Natural killer cell (primary cell): ENCODE measurements at places on chromosomes 16 and 17. TPM values are rescaled to one million over a fixed set of nuclear protein-coding genes. Genes with fewer than 3 reads are reported as not detected.
A peak's percentile ranks its signal among the peaks of the same experiment; 100 is the strongest.

The SLC47A1 gene
- total RNA-seq: 0.45 TPM

The SLC46A1 gene
- total RNA-seq: 0.84 TPM

The CHST4 gene
- total RNA-seq: not detected

The FMNL1 gene
- total RNA-seq: 836 TPM

The GRAP gene
- 11.3 TPM for total RNA-seq

The NSRP1 gene
- 33.7 TPM for total RNA-seq

The OR4D1 gene
- 1.0 TPM for total RNA-seq

The CACNG3 gene
- total RNA-seq: not detected

The ITGAD gene
- total RNA-seq: 2.9 TPM

The NGFR gene
- total RNA-seq: 1.2 TPM

The FSCN2 gene
- total RNA-seq: 1.0 TPM

The IGFBP4 gene
- total RNA-seq: 8.1 TPM

DNA sequence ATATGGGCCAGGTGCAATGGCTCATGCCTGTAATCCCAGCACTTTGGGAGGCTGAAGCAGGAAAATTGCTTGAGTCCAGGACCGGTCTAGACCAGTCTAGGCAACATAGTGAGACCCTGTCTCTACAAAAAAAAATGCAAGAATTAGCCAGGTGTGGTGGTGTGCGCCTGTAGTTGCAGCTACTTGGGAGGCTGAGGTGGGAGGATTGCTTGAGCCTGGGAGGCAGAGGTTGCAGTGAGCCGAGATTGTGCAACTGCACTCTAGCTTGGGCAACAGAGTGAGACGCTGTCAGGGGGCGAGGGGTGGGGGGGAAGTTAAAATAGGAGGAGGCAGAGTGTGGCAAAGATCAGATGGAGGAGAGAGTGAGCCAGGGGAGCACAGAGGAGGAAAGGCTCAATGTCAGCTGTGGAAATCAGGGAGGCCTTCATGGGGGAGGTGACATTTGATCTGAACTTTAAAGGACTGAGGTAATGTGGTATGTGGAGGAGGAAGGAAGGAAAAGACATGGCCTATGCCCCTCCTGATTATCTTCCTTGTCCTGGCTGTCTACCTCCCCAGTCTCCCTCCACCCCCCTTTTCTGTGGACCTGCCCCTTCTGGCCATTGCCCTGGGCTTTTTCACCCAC lies 4.7 kb upstream of the GOT2 start:
- no peaks in the 10 kb centered on the region for H3K36me3 ChIP-seq
- H3K27me3 ChIP-seq: no peaks in the 10 kb centered on the region
- no peak overlapping the region for H3K27ac ChIP-seq
- H3K4me3 ChIP-seq: no peak overlapping the region
- DNase-seq: no peak

DNA sequence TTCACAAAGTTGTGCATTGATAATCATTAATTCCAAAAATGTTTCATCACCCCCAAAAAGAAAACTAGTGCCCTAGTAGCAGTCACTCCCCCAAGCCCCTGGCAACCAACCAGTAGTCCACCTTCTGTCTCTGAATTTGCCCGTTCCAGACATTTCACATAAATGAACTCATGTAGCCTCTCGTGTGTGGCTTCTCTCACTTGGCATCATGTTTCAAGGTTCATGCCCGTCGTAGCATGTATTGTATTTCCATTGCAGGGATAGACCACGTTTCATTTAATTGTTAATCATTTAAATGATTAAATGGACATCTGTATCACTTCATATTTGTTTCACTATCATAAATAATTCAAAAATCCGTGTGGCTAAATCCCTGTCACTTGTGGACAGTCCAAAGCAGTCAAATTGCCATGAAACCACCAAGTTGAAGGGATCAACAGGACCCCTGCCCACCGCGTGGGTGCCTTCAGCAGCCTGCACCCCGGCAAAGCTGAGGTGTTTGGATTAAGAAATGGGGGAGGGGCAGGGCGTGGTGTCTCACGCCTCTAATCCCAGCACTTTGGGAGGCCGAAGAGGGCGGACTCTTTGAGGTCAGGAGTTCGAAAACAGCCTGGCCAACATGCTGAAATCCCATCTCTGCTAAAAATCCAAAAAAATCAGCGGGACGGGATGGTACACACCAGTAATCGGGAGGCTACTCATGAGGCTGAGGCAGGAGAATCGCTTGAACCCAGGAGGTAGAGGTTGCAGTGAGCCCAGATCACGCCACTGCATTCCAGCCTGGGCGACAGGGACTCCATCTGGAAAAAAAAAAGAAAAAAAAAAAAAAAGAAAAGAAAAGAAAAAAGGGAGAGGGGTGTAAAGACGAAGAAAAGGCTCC lies 8.7 kb upstream of the FLYWCH2 start:
- H3K27me3 ChIP-seq: no peaks in the 10 kb centered on the region
- peaks cover 10% of the 10 kb centered on the region for H3K4me1 ChIP-seq
- H3K36me3 ChIP-seq: no peaks in the 10 kb centered on the region
- no peak overlapping the region for H3K4me3 ChIP-seq
- H3K27ac ChIP-seq: no peak overlapping the region

- H3K4me3 ChIP-seq: no peak overlapping the region
- peaks cover 34% of the 10 kb centered on the region for H3K4me1 ChIP-seq
- H3K27me3 ChIP-seq: no peaks in the 10 kb centered on the region
- no peak overlapping the region for H3K27ac ChIP-seq
- H3K36me3 ChIP-seq: peaks cover 37% of the 10 kb centered on the region
These were observed 37.4 kb upstream of the IL21R start for GRCh38 chr16:27364493-27365141.

- peak; percentile 79 for DNase-seq
- H3K27me3 ChIP-seq: no peaks in the 10 kb centered on the region
- no peaks in the 10 kb centered on the region for H3K36me3 ChIP-seq
- peaks cover 36% of the 10 kb centered on the region for H3K4me1 ChIP-seq
These were observed 31.7 kb downstream of the SOCS1 start for GRCh38 chr16:11224096-11224893.

- no peak for DNase-seq
- peaks cover 3% of the 10 kb centered on the region for H3K4me1 ChIP-seq
- H3K27ac ChIP-seq: no peak overlapping the region
- H3K36me3 ChIP-seq: peaks cover 91% of the 10 kb centered on the region
- no peaks in the 10 kb centered on the region for H3K27me3 ChIP-seq
These were observed 43.5 kb downstream of the MARF1 start for GRCh38 chr16:15599303-15600070.

GRCh38 chr17:65530523-65531255 lies 30.8 kb downstream of the AXIN2 start:
- H3K36me3 ChIP-seq: no peaks in the 10 kb centered on the region
- H3K4me3 ChIP-seq: no peak overlapping the region
- H3K27me3 ChIP-seq: no peaks in the 10 kb centered on the region
- H3K27ac ChIP-seq: no peak overlapping the region
- no peak for DNase-seq

DNA sequence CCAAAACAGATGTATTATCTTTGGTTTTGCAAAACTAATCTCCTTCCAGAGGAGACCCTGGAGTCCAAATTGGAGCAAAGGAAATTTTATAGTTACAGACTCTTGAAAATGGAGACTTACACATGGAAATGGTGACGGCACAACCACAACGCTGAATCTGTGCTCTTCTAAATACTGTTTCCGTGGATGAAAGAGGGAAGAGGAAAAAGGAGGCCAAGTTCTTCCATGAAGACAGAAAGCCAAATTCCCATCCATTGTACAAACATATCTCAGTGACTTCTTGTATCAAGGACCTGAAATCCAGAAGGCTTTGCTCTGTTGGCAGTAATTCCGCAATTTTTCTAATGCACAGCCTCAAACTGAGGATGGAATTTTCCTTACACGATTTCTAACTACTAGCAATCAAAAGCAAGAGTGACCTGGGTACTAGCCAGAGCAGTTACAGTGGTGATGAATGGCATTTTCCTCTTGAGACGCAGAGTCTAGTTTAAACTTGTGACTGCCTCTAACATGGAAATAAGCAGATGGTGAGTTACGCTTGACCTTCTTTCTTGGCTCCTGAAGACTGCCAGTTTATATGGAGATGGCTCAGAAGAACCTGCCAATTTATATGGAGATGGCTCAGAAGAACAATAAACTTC lies 38.5 kb downstream of the VPS53 start:
- no peak overlapping the region for H3K27ac ChIP-seq
- peaks cover 14% of the 10 kb centered on the region for H3K36me3 ChIP-seq
- H3K27me3 ChIP-seq: no peaks in the 10 kb centered on the region
- no peak overlapping the region for H3K4me3 ChIP-seq
- no peak for DNase-seq

GRCh38 chr16:31529937-31530312 lies 2.2 kb downstream of the AHSP start:
- H3K27ac ChIP-seq: no peak overlapping the region
- H3K4me3 ChIP-seq: no peak overlapping the region
- peaks cover 2% of the 10 kb centered on the region for H3K4me1 ChIP-seq

DNA sequence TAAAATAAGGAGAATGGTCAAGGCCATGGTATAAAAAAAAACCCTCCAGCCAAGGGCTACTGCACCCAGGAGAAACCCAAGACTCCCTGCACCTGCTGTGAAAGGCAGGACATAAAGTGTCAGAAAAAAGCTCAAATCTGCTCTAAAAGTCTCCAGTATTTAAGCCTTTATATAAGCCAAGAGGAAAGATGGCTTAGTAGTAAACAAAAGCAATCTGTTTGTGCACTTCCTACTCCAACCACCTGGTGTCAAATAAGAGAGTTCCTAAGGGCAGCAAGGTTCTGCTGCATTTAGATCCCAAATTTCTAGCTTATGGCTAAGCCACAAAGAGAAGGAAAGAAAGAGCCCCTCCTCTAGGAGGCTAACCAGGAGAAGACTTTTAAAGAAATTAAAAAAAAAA lies 20.6 kb downstream of the ACSM1 start:
- no peak for DNase-seq
- no peaks in the 10 kb centered on the region for H3K27me3 ChIP-seq
- peak overlapping the region; percentile 84 for H3K27ac ChIP-seq
- H3K4me1 ChIP-seq: peaks cover 27% of the 10 kb centered on the region
- no peaks in the 10 kb centered on the region for H3K36me3 ChIP-seq

GRCh38 chr17:72370819-72371218 lies 250.0 kb downstream of the SOX9 start:
- no peak for DNase-seq
- H3K27me3 ChIP-seq: no peaks in the 10 kb centered on the region
- H3K36me3 ChIP-seq: no peaks in the 10 kb centered on the region
- H3K4me1 ChIP-seq: no peaks in the 10 kb centered on the region
- no peak overlapping the region for H3K27ac ChIP-seq
- no peak overlapping the region for H3K4me3 ChIP-seq

GRCh38 chr16:21277927-21278706 lies at the start of gene CRYM:
Gene CRYM, minus strand, starts transcription at chr16:21278290. Its CDS starts 39 bp downstream, at chr16:21278251.
- peak; percentile 47 for DNase-seq
- H3K36me3 ChIP-seq: no peaks in the 10 kb centered on the region
- no peak within 1 kb of the TSS for H3K27ac ChIP-seq
- peak within 1 kb of the TSS; percentile 26 for H3K4me3 ChIP-seq

DNA sequence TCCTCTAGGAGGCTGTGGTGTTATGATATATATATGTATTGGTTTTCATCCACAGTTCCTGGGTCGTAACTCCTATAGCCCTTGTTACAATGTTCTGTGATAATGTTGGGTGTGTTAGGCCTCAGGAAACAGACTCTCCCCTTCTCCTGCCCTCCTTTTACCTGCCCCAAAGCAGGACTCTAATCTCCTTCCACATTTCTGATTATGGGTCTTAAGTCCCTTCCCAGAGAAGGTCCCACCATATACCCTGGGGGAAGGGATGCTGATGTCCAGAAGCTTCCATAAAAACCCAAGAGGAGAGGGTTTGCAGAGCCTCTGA lies 450 bp upstream of the C1QBP start:
- DNase-seq: no peak
- peaks cover 13% of the 10 kb centered on the region for H3K4me1 ChIP-seq
- H3K36me3 ChIP-seq: peaks cover 23% of the 10 kb centered on the region
- H3K27ac ChIP-seq: peak overlapping the region; percentile 70
- H3K27me3 ChIP-seq: no peaks in the 10 kb centered on the region

DNA sequence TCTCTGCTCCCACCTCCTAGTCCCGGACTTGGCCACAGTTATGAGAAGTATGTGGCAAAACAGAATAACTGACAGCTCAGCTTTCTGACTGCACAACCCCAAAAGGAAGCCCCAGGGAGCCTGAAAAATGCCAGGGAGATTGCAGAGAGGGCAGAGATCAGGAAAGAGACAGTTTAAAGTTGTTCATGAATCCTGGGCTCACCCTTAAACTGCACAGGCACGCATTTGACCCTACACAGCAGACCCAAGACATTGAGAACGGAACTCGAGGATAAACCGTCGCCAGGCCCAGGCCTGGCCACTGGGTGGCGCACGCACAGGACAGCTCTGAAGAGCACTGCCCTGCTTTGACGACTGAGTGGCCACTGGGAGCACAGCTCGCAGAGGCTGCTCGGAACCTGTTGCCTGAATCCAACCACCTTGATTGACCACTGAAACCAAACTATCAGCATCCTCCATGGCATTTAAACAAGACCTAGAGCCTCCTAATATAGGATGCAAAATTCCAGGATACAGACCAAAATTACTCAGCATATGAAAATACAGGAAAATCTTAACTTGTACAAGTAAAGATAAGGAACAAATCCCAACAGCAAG lies 114.0 kb downstream of the C16orf95 start:
- H3K27ac ChIP-seq: no peak overlapping the region
- H3K27me3 ChIP-seq: peaks cover 2% of the 10 kb centered on the region

DNA sequence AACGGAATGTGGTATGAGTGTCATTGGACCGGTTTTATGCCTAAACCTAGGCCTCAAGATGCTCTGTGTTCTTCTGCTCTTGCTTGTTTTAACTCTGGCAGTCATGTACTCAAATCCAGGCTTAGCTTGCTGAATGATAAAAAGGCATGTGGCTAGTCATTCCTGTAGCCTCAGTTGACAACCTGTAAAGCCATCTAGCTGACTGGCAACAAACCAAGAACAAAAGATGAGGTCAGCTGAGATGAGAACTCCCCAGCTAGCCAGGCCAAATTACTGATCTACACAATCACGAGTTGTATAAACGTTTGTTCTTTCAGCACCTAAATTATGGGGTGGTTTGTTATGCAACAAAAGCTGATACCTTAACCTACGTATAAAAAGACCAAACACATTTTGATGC lies 1406.0 kb upstream of the CDH8 start:
- H3K27ac ChIP-seq: no peak overlapping the region
- H3K4me1 ChIP-seq: no peaks in the 10 kb centered on the region
- no peaks in the 10 kb centered on the region for H3K27me3 ChIP-seq
- no peak overlapping the region for H3K4me3 ChIP-seq
- no peak for DNase-seq

- H3K27ac ChIP-seq: no peak overlapping the region
- H3K4me3 ChIP-seq: no peak overlapping the region
- H3K27me3 ChIP-seq: no peaks in the 10 kb centered on the region
- H3K36me3 ChIP-seq: no peaks in the 10 kb centered on the region
- no peaks in the 10 kb centered on the region for H3K4me1 ChIP-seq
These were observed 281.1 kb downstream of the NPIPA8 start for GRCh38 chr16:18055411-18055916.

GRCh38 chr17:17042851-17043460 lies 699 bp downstream of the MPRIP start:
- no peaks in the 10 kb centered on the region for H3K36me3 ChIP-seq
- peak; percentile 30 for DNase-seq
